ENCODE measurements at places on chromosomes 6 and 20.

GRCh38 chr6:14212020-14212419 is 94.4 kb downstream of the CD83 start:
- no peak for DNase-seq

- no peak for DNase-seq
These were observed 9.1 kb downstream of the LAMA2 start for GRCh38 chr6:128892079-128892478.

- no peak for DNase-seq
These were observed 40.5 kb upstream of the SLA2 start for GRCh38 chr20:36686504-36686903.

DNA sequence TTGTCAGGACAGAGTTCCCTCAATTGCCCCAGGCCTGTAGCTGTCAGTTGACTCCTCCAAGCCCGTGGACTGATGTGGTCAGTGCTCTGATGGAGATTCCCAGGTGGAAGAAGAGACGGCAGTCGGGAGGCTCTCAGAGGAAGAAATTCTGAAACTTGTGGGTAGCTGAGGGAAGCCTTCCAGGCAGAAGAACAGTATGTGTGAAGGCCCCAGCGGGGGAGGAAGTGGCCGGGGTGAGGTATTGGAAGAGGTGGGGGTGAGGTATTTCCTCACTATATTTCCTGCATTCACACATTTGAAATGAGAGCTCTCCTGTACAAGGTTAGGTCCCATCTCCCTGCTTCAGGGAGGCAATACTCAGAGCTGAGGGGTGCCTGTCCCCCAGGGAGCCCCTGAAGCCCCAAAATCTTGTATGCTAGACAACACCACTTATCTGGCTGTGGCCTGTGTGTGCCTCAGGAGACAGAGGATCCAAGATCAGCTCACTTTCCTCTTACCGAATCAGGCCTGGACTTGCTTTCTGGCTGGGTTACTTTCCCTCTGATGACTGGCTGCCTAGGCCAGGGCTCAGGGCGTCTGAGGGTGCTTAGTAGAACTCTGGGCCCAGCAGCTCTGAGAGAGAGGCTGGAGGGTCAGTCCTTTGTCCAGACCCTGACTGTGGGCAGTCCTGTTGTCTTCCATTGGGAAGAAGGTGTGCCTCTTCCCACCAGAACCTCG is 49.3 kb upstream of the MYL9 start:
- DNase-seq, result peak; percentile 27

DNA sequence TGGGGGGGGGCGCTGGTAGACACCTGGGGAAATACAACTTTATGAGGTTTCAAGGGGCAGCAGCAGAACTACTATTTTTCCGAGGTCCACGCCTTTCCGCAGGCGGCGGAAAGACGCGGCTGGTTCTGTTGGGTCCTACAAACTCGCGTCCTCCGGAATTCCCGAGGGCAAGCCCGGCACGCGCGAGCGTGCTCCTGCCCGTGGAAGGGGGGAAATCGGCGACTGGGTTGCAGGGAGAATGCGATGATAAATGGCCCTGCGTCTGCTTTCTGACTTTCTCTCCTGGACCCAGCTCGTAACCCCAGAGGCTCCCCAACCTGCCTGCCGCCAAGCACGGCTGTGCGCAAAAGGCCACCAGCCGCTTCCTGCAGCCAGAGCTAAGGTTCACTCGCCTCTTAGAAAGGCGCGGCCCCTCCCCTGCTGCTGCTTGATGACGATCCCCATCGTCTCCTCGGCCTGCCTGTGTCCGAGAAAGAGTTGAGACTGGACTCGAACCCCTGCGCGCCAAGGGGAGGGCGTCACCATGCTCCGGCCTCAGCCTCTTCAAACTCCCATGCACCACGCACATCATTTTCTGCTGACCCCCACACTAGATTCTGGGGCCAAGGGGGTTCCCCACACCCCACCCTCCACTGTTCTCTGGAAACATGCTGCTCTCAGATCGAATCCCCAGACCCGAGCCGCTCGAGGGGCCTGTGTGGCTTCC is 6.7 kb downstream of the FOXA2 start:
- no peak for DNase-seq

DNA sequence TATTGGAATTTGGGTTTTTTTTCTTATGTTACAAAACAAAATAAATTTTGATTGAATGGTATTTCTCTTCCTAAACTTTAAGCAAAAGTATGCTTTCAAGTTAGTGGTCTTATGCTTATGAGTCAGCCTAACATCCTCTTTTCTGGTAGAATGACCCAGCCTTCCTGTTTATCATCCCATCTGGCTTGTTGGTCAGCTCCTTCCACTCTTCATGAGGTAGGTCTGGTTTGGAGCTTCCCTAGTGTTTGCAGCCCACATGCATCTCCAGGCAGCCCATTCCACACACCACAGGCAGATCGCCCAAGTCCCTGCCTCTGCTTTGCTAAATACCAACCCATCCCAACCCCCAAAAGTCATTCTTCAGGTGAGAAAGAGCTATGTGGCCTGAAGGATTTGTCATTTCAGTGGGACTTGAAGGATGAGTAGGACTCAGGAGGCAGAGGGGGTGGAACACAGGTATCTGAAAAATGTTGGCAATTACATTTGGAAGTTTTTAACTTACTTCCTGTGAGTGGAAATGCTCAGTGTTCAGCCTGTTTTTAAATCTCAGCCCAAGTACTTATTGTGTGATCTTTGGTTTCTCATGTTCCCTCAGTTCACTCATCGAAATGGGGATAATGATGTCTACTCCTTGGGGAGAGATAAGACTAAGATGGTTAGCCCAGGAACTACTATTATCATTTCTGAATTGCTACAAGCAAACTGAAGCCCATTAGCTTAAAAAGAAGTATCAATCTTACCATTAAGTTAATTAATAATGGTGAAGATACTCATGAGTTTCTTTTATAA is 294.0 kb downstream of the ADGB start:
- DNase-seq, result no peak

- no peak for DNase-seq
These were observed 42.3 kb upstream of the CLVS2 start for GRCh38 chr6:122953766-122954165.

DNA sequence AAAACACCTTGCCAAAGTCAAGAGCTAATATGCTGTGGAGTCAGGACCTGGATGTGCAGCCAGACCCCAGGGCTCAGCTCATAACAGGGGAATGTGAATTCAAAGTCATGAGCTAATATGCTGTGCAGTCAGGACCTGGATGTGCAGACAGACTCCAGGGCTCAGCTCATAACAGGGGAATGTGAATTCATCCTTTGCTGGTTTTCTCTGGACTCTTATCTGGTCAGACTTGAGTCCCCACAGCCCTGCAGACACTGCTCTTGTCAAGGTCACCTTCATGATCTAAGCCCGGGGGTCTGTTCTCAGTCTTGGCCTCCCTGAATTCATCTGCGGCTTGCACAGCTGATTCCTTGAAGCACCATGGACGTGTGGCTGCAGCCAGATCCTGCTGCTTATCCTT is 19.2 kb upstream of the GGTLC1 start:
- DNase-seq, result no peak

GRCh38 chr6:153949616-153950015 is 89.4 kb upstream of the OPRM1 start:
- no peak for DNase-seq

DNA sequence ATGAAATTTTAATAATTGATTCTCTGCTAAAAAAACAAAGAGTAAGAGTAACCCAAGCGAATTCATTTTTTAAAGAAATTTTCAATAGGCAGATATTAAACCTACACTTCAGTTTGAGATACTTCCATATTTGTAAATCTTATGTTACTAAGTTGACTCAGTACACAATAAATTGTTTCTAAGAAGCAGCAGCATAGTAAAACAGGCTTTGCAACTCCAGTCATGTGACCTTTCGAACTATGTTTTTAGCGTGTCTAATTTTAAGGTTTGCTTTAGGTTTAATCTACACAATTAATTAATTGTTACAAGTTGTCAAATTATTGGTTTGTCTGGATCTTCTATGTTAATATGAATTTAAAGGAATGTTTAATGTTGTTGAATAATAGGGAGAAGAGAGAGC is 708.9 kb upstream of the CITED2 start:
- no peak for DNase-seq
